ENCODE measurements at places on chromosomes 12 and 14.

- DNase-seq = peak; percentile 41
These were observed 1.2 kb downstream of the CLIP1 start for GRCh38 chr12:122421187-122421820.

GRCh38 chr12:77996670-77997069, 166.0 kb downstream of the NAV3 start:
- no peak for DNase-seq

DNA sequence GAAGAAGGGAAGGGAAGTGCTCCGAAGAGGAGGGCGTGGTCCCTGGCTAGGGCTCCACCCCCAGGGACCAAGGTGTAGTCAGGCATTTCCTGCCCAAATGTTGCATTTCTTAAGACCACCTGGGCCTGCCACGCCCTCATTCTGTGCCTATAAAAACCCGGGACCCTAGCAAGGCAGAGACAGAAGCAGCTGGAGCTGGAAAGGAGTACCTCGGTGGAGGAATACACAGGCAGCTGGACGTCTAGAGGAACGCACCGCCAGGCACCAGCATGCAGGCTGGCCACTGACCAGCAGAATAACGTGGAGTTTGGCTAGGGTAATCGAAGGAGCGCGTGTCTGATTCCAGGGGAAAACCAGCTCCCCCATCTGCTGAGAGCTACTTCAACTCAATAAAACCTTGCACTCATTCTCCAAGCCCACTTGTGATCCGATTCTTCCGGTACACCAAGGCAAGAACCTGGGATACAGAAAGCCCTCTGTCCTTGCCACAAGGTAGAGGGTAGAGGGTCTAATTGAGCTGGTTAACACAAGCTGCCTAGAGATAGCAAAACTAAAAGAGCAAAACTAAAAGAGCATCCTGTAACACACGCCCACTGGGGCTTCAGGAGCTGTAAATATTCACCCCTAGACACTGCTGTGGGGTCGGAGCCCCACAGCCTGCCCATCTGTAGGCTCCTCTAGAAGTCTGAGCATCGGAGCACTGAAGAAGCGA, 21.0 kb downstream of the CFL2 start:
- no peak for DNase-seq

GRCh38 chr12:95198914-95199313, 18.4 kb downstream of the FGD6 start:
- DNase-seq = peak; percentile 31

DNA sequence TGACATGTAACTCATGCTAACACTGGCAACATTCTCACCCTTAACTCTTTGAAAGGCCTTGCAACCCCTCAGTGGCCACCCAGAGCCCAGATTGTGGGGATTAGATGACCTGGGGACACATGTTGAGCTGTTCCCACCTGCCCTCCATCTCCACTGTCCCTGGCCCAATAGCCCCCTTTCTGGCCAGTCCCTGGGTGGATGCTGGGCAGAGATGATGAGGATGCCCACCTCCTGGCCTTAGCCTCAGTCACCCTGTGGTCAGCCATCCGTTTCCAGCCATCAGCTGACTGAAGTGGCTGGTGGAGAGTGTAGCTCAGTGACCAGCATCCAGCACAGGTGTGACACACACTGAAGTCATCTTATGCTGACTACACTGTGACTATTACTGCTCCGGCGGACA, 4.7 kb downstream of the ANHX start:
- DNase-seq = no peak

- DNase-seq = no peak
These were observed 568.3 kb downstream of the TMEM121 start for GRCh38 chr14:106094654-106095189.

DNA sequence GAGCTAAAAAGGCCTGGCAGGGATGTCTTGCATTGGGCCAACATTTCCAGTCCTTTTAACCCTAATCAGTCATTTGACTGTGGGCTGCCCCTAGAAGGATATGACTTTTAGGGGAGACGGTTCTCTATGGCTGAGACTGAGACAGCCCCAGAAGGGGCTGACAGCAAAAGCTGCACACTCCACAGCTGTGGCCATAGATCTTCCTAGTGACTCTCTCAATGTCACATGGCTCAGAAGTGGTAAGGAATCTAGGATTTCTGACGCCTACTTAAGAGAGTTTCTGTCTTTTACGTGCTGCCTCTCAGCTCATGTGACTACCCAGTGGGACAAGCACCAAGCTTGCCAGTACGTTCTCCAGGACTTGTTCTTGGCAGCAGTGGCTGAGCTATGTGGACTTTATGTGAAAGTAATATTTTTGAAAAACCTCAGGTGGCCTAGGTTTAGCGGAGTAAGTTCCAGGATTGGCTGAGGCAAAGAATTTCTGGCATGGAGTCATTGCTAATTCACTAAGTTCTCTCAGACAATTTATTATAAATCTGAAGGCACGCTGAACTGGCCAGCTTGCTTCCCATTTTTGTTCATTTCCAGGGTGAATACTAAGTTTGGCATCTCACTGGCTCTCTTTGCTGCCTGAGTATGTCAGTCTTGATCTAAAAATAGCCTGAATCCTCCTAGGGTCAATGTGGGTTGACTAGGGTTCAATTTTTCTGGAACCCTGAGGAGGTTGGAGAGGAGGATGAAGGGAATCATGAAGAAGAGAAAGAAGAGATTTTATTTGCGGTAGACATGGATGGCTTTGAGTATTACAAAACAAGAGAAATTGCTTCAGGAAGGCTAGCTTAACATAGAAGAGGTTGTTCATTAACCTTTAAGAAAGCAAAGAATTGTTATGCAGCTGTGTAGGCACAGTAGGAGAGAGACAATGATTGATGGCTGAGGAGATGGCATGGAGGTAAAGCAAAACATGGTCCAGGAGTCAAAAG, 271.8 kb downstream of the AEBP2 start:
- no peak for DNase-seq

- no peak for DNase-seq
These were observed 62.6 kb upstream of the SSTR1 start for GRCh38 chr14:38145142-38145541.

DNA sequence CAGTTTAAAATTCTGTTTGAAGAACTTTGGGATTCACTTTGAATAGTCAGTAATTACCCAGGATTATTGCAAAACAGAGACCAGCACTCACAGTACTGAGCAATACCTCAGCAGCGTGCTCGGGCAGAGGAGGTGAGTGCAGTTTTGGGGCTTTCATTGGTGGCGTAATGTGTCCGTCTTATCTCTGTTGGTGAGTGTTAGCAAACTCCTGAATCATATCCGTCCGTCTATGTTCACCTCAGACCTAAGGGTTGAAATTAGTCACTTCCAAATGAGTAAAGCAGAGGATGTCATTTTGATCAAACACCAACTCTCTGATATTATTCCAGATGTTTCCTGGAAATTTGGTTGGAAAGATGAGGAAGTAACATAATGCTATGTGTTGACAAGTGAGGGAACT, 82.8 kb downstream of the BORCS5 start:
- peak; percentile 95 for DNase-seq

- no peak for DNase-seq
These were observed 1177.6 kb downstream of the GALC start for GRCh38 chr14:86815341-86815740.

GRCh38 chr12:77308056-77308455, 242.7 kb upstream of the E2F7 start:
- DNase-seq = no peak

DNA sequence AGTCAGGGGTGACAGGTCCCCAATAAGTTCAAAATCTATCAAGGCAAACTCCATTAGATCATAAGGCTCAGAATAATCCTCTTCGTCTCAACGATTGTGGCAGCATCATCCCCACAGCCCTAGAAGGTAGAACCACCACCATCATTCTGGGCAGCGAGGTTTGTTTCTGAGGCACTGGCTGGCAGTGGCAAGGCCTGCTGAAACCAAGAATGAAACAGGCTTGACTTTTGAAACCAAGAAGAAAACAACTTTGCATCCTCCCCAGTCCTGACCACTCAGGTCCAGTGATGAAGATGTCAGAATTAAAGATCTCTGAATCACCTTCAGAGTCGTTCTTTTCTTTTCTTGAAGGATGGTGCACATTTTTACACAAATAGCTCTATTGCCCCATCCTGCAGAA, 152.6 kb upstream of the SYT1 start:
- no peak for DNase-seq

GRCh38 chr14:75042035-75042434, 9.2 kb downstream of the MLH3 start:
- no peak for DNase-seq

DNA sequence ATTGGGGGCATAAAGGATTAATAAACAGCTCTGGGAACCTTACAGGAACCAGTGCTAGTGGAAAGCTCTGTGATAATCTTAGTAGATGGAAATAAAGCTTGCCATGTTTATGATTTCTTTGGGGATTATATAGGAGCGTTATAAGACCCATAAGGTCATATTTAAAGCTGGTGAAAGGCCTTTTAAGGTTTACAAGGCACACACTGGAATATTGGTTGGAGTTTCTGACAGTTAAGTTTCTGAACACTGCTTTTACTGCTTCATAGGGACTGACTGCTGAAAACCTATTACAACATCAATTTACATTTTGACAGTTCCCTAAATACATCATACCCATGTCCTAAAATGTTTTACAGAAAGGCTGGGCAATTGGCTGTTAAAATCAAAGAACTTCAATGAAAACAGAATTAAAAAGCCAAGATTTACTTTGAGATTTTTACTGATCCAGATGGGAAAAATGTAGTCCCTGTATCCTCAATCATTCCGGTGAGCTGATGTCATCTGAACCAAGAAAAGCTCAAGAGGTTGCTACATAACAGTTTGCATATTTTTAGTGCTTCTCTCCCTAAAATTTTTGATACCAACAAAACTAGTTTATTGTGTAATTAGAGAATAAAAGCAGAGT, 153.7 kb upstream of the IGF1 start:
- peak; percentile 59 for DNase-seq

DNA sequence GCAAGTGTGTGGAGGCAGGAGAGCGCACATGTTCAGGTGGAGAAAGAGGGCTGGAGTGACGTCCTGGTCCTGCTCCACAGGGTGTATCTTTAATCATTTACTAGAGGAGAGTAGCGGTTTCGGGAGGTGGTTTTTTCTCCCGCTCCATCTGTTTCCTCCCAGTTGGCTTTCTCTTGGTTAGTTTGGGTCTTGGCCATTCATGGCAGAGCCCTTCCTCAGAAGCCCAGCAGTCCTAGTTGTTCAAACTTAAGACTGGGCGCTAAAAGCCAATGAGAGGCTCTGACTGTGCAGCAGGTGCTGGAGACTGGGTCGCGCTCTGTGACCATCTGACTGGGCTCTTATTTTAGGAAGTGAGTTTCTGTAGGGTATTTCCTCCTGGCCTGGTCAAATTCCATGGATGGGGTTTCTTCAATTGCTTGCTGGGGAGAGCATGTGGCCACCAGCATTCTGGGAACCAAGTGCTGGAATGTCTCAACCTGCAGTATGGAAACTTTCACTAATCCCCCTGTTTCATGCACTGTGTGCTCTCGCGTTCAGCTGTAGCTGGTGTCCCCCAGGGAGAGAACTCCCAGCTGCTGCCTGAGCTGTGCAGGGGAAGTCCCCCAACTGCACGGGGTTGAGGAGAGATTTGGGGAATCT, 27.4 kb upstream of the TSPAN9 start:
- no peak for DNase-seq

- DNase-seq = peak; percentile 86
These were observed 31.2 kb upstream of the KLC1 start for GRCh38 chr14:103597623-103598377.

DNA sequence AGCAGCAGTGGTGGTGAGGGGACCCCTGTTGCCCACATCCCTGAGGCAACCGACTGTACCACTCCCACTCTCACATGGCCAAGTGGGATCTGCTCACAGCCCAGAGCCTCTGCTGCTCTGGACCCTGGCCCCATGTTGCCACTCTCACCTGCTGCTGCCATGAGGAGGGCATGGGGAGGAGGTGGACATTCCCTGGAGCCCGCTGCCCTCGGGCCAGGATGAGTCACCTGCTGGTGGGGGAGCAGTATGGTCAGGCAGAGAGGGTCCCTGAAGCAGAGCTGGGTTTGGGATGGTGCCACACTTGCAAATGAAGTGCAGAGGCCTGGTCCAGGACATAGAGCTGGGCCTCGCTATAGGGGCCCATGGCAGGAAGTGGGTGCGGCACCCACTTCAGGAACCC, 26.1 kb downstream of the SDR9C7 start:
- DNase-seq = no peak

- no peak for DNase-seq
These were observed 155.0 kb downstream of the FOXN3 start for GRCh38 chr14:89262041-89262440.

- no peak for DNase-seq
These were observed 13.2 kb downstream of the ATF7 start for GRCh38 chr12:53612978-53613377.

DNA sequence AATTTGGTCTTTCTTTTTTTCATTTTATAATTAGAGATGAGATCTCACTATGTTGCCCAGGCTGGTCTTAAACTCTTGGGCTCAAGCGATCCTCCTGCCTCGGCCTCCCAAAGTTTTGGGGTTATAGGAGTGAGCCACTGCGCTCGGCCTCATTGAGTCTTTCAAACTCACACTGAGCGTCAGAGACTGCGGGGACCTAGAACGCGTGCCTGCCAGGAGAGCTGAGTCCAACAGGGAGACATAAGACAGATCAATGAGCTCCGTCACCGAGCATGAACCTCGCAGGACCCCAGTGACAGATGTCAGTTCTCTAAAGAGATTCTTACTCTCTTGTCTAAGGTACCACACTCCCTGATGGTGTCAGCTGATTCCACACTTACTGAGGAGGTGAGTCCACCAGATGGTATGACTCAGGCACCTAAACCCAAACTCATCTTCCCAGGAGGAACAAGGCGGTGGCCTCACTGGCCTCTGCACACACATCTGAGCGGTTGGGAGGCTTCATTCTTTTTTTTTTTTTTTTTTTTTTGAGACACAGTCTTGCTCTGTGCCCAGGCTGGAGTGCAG, 58.9 kb downstream of the CCDC88C start:
- no peak for DNase-seq

DNA sequence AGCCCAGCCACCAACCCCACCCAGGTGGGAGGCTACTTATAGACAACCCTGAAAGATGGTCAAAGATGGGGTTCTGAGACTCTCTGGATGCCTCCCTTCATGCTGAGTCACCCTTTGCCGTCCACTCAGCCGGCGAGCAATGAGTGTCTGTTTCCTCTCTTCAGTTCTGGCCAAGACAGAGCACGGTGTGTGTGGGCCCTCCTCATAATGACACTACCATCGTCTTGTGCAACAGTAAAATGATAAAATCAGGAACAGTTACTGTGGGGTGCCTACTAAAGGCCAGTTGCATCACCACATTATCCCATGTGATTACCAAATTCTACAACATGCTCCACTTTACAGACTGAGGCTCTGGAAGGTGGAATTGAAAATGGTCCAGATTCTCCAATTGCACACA, 7.0 kb upstream of the BDKRB1 start:
- DNase-seq = peak; percentile 91

DNA sequence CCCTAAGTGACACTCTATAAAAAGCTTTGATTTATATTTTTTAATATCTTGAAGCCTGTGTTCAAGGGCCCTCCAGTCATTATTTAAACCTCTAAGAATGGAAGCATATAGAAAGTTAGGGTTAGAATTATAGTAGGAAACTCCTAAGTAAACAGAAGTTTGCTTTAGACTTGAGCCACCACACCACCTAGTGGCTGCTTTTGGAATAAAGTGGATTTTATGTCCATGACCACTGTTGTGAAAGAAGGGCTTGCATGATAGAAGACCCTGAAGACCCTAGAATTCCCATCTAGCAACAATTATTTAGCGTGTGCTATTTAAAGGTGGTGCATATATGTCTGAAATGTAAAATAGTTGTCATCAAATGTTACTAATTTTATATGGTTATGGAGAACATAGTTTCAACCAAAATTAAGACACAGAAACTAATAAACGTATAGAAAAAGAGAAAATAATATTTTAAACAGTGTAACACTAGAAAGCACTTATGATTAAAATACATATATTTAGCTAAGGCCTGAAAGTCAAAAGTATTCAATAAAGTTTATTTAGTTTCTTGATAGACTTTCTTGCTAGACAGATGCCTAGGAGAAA, 21.3 kb downstream of the LRRIQ1 start:
- DNase-seq = peak; percentile 34

Measured in NCI-H226 (cell line).